ENCODE measurements at places on chromosomes 4 and X.
A peak's percentile ranks its signal among the peaks of the same experiment; 100 is the strongest.

GRCh38 chr4:102819588-102820365 is 7.6 kb downstream of the UBE2D3 start:
- DNase-seq = no peak

- DNase-seq = no peak
Measured at GRCh38 chrX:97267396-97268181, 383.9 kb downstream of the RPA4 start.

- no peak for DNase-seq
Measured at GRCh38 chrX:18971506-18971905, 12.4 kb downstream of the PHKA2 start.

DNA sequence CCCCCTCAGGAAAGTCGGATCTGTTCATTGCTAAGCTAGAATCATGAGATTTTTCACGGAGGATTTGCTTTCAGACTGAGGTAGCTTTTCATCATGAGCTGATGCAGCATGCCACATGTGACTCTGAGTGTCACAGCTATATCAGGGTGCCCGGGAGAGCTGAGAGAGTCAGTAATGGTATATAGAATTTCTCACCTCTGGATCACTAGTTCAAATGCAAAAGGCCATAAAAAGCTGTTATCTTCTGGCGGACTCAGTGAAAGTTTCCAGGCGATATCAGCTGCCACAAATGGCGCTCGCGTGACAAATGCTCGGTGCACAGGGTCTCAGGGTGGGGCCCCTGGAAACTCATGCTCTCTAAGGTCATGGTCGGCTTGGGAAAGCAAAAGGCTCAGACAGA is 150.1 kb downstream of the DHX15 start:
- peak; percentile 6 for DNase-seq

DNA sequence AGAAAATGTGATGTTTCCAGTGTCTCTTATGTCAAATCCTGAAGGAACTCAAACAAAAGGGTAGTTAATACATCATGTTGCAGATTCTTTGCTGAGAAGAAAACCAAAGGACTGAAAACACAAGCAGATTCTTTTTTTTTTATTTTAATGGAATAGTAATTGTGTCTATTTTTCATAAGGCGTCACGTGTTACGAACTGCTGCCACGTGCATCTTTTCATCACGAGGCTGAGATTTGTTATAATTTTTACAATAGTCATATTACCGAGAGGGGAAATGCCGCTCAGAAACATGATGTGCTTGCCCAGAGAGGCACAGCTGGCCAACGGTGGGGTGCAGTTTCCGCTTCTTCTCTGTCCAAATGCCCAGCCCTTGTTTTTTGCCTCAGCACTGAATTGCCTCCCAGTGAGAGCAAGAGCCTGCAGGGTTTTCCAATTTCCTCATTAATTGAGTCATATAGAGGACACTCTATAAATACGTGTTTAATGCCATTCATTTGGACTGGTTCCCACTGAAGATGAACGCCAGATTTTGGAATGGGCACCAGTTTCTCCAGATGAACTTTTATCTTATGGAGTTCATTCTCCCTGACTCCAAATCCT is 225.3 kb downstream of the STK32B start:
- no peak for DNase-seq

DNA sequence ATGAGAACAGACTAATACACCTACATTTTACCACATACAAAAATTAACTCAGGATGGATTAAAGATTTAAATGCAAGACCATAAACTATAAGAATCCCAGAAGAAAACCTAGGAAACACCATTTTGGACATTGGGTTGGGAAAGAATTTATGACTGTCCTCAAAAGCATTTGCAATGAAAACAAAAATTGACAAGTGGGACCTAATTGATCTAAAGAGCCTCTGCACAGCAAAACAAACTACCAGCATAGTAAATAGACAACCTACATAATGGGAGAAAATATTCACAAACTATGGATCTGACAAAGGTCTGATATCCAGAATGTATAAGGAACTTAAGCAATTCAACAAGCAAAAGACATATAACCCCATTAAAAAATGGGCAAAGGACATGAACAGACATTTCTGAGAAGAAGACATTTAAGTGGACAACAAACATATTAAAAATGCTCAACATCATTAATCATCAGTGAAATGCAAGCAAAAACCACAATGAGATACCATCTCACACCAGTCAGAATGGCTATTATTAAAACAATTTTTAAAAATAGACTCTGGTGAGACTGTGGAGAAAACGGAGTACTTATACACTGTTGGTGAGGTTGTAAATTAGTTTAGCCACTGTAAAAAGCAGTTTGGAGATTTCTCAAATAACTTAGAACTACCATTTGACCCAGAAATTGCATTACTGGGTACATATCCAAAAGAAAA is 221.7 kb upstream of the DIPK2B start:
- no peak for DNase-seq

- DNase-seq = no peak
Measured at GRCh38 chrX:119495734-119496726, 27.8 kb downstream of the SLC25A5 start.

- no peak for DNase-seq
Measured at GRCh38 chrX:34638116-34638515, 19.0 kb downstream of the TMEM47 start.
